ENCODE measurements at places on chromosomes 1 and 21.

DNA sequence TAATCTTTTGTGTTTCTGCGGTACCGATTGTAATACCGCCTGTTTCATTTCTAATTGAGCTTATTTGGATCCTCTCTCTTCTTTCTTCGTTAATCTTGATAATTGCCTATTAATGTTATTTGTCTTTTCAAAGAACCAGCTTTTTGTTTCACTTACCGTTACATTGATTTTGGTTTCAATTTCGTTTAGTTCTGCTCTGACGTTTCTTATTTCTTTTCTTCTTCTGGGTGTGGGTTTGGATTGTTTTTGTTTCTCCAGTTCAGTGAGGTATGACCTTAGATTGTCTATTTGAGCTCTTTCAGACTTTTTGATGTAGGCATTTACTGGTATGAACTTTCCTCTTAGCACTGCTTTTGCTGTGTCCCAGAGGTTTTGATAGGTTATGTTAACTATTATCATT, 9.4 kb downstream of the OR2M2 start:
- DNase-seq = no peak

GRCh38 chr21:34913811-34914210, 135.3 kb downstream of the RUNX1 start:
- no peak for DNase-seq

GRCh38 chr1:172323686-172324085, 96.8 kb upstream of the C1orf105 start:
- no peak for DNase-seq

- no peak for DNase-seq
Measured at GRCh38 chr1:244952940-244953339, 88.6 kb upstream of the HNRNPU start.

DNA sequence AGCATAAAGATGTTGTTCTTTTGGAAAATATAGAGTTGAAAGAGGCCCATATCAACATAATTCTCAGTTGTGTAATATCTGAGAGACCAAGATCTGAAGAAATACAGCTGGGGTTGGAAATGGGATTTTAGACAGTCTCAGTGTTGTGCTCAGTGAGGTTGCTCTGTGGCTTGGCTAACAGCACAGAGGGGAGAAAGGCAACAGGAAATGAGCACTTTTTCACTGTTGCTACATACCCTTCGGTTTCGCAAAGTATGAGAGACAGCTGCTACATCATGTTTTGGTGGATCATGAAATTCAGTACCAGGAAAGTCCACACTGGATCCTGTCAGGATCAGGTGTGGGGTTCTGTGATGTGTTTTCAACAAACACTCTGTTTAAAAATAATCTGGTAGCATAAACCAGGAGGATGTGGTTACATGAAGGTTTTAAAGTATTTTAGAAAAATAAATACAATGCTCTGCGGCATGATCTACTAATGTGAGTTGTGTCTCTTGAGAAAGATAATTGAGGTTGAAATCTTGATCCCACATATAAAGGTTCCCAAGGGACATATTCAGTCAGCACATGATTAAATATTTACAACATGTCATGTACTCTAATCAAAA, 7.0 kb upstream of the GPR88 start:
- DNase-seq = no peak

- DNase-seq = no peak
Measured at GRCh38 chr21:29454179-29454578, 155.5 kb downstream of the BACH1 start.

GRCh38 chr1:205769641-205770365, 5.5 kb downstream of the RAB29 start:
- no peak for DNase-seq

DNA sequence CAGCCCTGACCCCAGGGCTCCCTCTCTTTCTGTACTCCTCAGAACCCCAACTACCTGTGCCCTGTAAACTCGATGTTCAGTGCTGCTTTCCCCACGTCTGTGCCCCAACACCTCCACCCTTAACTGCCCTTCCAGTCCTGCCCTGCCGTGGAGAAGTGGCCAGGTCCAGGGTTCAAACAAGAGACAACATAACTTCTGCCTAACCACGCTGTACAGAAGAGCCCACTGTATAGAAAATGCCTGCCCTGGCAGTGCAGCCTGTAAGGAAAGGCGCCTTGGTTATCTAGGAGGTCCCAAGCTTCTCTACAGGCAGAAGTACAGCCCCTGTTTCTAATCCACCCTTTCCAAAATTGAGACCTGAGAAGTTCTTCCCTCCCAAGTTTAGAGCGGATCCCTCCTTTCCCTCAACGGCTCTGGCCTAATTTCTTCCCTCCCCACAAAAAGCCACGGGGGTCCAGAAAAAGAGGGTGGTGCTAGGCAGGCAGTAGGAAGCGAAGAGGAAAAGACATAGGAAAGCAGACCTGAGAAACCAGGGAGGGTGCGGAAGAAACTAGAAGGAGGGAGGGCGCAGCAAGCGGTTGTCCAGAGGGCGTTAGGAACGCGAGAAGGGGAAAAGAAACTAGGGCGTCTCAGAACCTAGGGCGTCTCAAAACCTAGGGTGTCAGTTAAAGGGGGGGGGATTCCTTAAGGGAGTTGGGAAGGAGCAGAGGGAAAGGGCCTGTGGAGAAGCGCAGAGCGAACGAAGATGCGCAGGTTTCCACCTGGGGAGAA, 3.2 kb downstream of the DMRTA2 start:
- DNase-seq = no peak

DNA sequence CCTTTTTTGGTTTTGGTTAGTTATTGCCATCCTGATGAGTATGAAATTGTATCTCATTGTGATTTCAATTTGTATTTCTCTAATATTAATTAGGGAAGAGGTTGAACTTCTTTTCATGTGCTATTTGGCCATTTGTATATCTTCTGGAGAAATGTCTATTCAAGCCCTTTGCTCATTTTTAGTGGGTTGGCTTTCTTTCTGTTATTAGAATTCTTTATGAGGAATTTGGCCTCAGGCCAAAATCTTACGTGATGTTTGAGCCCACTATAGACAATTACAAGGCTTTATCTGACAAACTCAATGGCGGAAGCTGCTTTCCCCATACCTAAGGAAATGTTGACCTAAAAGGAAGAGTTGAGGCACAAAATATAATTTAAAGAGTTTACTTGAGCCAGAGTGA, 32.9 kb downstream of the IVNS1ABP start:
- no peak for DNase-seq

DNA sequence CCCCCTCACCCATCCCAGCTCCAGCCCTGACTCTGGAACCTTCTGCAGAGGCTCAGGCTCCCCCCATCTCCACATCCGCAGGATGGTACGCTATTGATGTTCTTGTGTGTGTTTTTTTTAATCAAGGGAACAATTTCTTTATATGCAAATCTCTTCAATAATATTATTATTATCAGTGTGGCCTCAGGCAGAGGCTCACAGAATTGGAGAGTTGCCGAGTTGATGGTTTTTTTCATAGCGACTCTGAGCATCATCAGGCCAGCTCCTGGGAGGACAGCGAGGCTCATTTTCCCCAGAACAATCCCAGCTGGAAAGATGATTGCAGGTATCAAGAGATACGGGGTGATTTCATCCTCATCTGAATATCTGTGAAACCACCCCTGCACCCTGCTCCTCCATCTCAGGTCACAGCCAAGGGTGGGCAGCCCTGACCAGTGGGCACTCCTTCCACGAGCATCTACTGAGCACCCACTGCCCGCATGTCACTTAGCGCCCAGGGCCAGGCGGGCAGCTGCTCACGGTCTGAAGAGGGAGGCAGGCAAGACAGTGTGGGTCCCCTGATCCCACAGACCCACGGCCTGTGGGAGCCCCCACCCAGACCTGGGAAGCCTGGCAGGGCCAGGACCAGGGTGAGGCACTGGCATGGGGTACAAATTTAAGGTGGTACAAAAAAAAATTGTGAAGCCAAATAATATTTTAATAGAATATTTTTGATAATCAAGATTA, 245.6 kb upstream of the VAMP3 start:
- DNase-seq = no peak

DNA sequence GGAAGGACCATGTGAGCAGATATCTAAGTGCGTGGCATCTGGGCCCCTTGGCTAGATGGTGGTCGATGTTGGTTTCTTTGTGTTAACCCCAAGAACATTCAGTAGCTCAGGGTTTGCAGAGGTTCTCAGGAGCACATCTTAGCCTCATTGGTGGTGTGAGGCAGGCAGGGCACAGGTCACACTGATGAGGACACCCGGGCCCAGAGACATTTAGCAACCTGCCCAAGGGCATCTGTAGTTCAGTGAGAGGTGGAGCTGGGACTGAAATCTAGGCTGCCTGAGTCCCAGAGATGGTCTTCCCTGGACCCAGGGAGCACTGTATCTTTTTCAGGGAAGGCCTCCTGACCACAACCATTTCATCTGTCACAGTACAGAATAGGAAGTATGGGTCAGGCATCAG, 859 bp upstream of the SLC5A9 start:
- no peak for DNase-seq

DNA sequence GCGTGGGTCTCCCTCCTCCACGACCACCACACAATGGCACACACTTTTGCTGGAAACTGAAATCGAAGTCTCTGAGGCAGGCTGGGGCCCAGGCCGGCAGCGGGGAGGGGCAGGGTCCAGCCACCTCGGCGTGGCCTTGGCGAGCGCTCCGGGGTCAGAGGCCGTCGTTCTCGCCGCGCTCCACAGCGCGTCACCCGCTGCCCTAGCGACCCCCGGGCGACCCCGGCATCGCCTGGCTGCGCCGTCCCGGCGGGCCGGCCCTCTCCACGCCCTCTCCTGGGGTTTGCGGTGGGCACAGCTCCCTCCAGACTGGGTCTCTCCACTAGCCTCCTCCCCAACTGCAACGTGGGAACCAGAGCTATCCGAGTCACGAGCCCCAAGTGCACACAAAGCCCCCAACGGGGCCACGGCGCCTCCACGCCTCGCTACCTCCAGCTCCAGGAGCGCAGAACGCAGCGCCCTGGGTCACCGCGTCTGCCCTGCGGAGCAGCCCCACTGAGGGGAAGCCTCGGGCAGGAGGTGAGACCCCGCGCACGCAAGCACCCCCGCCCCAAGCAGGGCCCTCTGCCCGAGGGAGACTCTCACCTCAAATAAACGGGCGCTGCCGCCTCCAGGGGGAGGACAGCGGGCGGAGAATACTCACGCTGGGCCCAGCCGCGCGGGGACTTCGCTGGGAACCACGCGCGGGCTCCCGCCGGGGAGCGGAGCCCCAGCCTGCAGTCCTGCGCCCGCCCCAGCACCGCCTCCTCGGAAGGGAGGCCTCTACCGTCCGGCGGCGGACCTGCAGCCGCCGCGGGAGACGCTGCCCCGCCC, 134.0 kb upstream of the BARHL2 start:
- DNase-seq = peak; percentile 71

DNA sequence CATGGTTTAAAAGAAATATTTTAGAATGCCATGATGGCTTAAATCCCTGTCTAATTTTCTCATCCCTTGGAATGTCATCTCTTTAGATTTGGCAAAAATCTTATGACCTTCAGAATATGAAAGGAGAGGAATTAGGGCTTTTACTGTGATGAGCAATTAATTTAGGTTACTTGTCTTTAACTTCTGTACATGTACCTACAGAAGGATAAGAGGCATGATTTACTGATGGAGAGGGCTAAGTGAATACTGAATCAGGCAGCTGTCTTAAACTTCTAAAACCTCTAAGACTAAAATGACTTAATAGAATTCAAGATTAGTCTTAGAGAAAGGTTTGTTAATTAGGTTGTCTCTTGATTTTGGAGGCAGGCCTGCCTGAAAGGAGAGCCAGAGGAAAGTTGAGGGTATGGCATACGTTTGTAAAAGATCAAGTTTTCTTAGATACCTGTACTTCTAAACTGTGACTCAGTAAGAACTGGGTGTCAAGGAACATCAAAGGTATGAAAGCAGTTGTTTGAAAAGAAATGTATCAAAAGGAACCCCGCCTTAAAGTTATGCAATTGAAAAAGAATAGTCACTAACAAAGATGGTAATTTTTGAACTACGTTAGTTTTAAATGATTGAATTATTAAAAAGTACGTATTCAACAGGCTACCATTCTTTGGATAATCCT, 12.5 kb downstream of the MACO1 start:
- no peak for DNase-seq

DNA sequence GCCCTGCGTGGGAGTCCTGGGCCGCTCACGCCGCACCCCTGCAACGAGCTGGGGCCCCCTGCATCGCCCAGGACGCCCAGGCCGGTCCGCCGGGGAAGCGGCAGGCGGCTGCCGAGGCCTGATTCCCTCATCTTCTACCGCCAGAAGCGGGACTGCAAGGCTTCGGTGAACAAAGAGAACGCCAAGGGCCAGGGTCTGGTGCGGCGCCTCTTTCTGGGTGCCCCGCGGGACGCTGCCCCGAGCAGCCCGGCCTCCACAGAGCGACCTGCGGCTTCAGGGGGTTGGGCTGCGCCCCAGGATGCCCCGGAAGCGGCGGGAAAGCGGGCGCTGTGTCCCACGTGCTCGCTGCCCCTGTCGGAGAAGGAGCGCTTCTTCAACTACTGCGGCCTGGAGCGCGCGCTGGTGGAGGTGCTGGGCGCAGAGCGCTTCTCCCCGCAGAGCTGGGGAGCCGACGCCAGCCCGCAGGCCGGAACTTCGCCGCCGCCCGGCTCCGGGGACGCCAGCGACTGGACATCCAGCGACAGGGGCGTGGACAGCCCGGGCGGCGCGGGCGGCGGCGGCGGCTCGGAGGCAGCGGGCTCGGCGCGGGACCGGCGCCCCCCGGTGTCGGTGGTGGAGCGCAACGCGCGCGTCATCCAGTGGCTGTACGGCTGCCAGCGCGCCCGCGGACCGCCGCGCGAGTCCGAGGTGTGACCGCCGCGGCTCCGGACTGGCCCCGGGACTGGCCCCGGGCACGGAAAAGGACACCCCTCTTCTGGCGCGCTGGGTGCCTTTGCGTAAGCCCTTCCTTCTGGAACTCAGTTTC, 2.7 kb downstream of the FAM110D start:
- no peak for DNase-seq

- DNase-seq = no peak
Measured at GRCh38 chr1:32774950-32775634, 42.1 kb downstream of the YARS1 start.

DNA sequence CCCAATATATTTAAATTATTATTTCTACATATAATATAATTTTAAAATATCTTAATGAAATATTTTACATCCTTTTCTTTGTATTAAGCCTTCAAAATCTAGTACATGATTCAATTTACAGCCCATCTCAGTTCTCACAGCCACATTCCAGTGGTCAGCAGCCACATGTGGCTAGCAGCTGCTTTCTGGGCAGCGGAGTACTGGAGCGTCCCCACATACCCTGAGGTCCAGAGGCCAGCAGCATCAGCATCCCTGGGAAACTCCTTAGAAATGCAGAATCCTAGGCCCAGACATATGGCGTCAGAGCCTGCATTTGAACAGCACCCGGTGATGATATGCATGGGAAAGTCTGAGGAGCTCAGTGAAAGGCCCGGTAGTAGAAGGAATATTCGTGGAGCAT, 8.6 kb upstream of the LHX4 start:
- DNase-seq = no peak

DNA sequence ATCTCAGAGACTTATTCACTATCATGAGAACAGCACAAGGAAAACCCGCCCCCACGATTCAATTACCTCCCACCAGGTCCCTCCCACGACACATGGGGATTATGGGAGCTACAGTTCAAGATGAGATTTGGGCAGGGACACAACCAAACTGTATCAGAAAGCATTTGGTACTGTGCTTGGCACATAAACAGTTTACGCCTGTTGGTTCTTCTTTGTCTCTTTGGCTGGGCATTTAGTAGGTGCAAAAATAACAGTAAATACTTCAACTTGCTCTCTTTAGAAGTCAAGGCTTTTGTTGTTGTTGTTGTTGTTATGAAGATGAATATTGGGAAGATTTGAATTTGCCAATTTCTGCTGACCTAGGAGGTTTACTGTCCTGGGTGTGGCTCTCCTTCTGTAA, 175.4 kb upstream of the IGSF21 start:
- DNase-seq = no peak
